Endodermal cell (in vitro differentiated cells): ENCODE measurements at places on chromosomes 2 and 18.

DNA sequence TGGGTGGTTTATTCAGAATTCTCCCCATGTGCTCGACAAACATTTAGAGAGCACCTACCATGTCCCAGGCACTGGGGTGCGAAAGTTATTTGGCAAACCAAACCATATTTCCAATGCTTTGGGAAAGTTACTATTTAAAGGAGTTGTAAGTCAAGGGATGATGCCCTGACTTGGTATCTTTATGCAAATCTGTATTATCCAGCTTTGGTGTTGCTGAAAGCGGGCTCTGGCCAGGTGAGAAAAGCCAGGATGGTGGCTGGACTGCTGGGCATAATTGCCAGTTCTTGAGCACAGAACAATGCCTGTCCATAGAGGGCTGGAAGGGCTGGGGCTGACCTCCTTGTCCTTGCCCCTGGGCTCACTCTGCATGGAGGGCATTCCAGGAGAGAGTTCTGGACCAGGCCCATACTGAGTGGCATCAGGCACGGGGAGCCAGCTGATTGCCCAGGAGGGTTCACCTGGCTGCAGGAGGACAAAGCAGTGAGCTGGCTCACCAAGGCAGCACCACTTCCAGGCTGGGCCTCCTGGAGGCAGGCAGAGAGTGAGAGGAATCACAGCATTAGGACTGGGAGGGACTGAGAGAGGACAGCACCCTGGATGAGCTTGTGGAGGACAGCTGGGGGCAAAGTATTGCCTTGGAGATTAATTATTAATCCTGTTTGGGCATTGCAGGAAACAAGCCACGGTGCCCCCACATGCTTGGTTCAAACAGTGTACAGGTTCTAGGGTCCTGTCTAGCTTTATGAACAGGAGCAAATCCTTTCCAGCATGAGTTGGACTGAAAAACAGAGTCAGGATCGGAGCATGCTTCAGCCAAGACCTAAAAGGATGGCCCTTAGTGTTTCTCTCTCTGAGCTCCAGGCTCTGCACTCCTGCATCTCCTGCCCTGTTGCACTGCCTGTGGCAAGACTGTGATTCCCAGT lies 7.1 kb downstream of the KHK start:
- H3K27ac ChIP-seq: no peak overlapping the region
- no peaks in the 10 kb centered on the region for H3K36me3 ChIP-seq
- H3K4me1 ChIP-seq: peaks cover 5% of the 10 kb centered on the region
- DNase-seq: no peak

GRCh38 chr18:77119101-77119850 lies 13.3 kb downstream of the MBP start:
- peak; percentile 41 for DNase-seq
- H3K4me3 ChIP-seq: no peak overlapping the region
- H3K4me1 ChIP-seq: peaks cover 14% of the 10 kb centered on the region
- H3K27me3 ChIP-seq: no peaks in the 10 kb centered on the region
- H3K36me3 ChIP-seq: no peaks in the 10 kb centered on the region
- H3K27ac ChIP-seq: no peak overlapping the region

GRCh38 chr18:26689226-26689879 lies 141.0 kb upstream of the KCTD1 start:
- H3K36me3 ChIP-seq: no peaks in the 10 kb centered on the region
- H3K4me3 ChIP-seq: no peak overlapping the region
- no peak for DNase-seq
- peaks cover 12% of the 10 kb centered on the region for H3K4me1 ChIP-seq

DNA sequence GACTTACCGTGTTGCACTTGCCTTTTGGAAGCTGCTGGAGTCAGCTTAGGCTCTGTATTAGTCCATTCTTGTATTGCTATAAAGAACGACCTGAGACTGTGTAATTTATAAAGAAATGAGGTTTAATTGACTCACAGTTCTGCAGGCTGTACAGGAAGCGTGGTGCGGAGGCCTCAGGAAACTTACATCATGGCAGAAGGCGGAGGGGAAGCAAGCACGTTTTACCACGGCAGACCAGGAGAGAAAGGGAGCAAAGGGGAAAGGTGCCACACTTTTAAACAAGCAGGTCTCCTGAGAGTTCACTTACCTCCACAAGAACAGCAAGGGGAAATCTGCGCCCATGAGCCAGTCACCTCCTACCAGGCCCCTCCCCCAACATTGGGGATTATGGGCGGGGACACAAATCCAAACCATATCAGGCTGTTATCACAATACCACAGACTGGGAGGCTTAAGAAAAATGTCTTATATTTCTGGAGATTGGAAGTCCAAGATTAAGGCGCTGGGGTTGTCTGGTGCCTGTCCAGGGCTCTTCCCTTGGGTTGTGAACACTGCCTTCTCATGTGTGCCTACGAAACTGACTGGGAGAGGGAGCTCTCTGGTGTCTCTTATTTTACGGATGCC lies 3.6 kb upstream of the D2HGDH start:
- H3K4me3 ChIP-seq: no peak overlapping the region
- H3K27me3 ChIP-seq: no peaks in the 10 kb centered on the region
- no peak for DNase-seq
- no peaks in the 10 kb centered on the region for H3K4me1 ChIP-seq
- H3K36me3 ChIP-seq: no peaks in the 10 kb centered on the region

DNA sequence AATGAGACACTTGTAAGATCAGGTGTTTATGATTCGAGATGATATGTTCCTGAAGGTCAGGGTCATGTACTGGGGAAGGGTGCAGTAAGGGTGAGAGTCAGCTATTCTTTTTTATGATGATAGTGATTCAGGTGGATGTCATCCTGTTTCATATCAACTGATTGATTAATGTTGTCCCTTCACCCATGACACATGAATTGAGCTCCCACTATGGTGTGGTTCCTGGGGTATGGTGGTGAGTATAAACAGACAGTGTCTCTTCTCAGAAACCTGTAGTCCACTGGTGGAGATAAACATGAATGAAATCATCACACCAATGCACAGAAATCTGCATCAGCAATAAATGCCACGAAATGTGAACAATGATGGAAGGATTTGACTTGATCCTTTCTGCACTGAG lies 37.4 kb upstream of the PAX8 start:
- peaks cover 74% of the 10 kb centered on the region for H3K27me3 ChIP-seq
- no peak overlapping the region for H3K4me3 ChIP-seq
- no peaks in the 10 kb centered on the region for H3K4me1 ChIP-seq
- no peak for DNase-seq
- no peak overlapping the region for H3K27ac ChIP-seq
- H3K36me3 ChIP-seq: no peaks in the 10 kb centered on the region

- H3K4me3 ChIP-seq: no peak overlapping the region
- H3K36me3 ChIP-seq: no peaks in the 10 kb centered on the region
- H3K27ac ChIP-seq: no peak overlapping the region
- H3K4me1 ChIP-seq: no peaks in the 10 kb centered on the region
- H3K27me3 ChIP-seq: no peaks in the 10 kb centered on the region
Observed at GRCh38 chr2:216787851-216788540, 71.9 kb downstream of the TNP1 start.

GRCh38 chr2:7648221-7648795 lies 731.1 kb downstream of the RNF144A start:
- no peak overlapping the region for H3K4me3 ChIP-seq
- H3K36me3 ChIP-seq: no peaks in the 10 kb centered on the region
- no peak overlapping the region for H3K27ac ChIP-seq
- no peak for DNase-seq
- no peaks in the 10 kb centered on the region for H3K27me3 ChIP-seq
- no peaks in the 10 kb centered on the region for H3K4me1 ChIP-seq

DNA sequence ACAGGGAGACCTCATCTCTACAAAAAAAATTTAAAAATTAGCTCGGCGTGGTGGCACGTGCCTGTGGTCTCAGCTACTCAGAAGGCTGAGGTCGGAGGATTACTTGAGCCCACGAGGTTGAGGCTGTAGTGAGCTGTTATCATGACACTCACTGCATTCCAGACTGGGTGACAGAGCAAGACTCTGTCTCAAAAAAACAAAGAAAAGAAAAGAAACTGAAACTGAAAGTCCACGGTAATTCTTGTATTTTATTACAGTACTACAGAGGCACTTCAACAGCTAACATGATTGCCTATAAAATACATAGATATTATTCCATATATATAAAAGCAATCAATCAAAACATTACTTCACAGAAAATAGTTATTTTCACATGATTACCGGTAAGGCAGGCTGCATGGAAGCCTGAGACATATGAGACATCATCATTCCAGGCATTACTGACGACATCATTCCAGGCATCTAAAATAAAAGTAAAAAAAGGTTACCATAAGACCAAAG lies 23.1 kb downstream of the PRPF40A start:
- no peaks in the 10 kb centered on the region for H3K4me1 ChIP-seq
- no peak for DNase-seq
- no peak overlapping the region for H3K4me3 ChIP-seq
- no peaks in the 10 kb centered on the region for H3K27me3 ChIP-seq
- H3K36me3 ChIP-seq: peaks cover 86% of the 10 kb centered on the region

DNA sequence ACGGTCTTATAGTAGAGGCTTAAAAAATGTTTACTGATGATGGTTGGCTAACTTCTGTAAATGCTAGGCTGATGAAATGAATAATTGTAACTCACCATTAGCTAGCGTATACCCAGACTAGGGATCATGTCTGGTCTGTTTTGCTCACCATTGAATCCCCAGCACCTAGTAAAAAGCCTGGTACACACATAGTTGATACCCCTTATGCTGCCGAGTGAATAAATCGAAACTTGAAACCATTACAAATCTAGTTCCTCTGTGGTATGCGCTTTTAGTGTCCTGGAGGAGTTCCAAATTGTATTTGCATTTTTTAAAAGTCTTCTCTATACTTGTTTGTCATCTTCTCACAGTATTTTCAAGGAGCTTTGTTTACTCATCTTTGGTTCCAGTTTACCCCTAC lies 1.3 kb downstream of the TAF1B start:
- no peak for DNase-seq
- peak overlapping the region; percentile 92 for H3K4me3 ChIP-seq
- no peak overlapping the region for H3K27ac ChIP-seq
- peaks cover 40% of the 10 kb centered on the region for H3K36me3 ChIP-seq
- H3K4me1 ChIP-seq: peaks cover 4% of the 10 kb centered on the region
- no peaks in the 10 kb centered on the region for H3K27me3 ChIP-seq

DNA sequence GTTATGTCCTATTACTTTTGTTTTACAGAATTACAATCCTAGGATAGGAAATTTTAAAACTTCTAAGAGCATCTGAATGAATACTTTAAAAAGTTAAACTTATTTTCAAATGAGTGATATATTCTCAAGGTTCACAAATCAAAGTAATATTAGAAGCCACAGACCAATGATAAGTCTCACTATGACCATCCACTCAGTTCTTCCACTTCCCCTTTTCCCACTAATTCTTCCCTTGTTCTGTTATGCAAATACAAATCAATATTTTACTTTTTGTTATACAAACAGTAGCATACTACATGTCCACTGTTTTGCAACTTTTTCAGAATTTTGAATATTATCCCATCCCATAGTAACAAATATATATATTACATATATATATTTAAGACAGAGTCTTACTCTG lies 20.2 kb downstream of the USP37 start:
- DNase-seq: no peak
- no peak overlapping the region for H3K4me3 ChIP-seq
- no peaks in the 10 kb centered on the region for H3K4me1 ChIP-seq
- peaks cover 74% of the 10 kb centered on the region for H3K36me3 ChIP-seq
- no peaks in the 10 kb centered on the region for H3K27me3 ChIP-seq

DNA sequence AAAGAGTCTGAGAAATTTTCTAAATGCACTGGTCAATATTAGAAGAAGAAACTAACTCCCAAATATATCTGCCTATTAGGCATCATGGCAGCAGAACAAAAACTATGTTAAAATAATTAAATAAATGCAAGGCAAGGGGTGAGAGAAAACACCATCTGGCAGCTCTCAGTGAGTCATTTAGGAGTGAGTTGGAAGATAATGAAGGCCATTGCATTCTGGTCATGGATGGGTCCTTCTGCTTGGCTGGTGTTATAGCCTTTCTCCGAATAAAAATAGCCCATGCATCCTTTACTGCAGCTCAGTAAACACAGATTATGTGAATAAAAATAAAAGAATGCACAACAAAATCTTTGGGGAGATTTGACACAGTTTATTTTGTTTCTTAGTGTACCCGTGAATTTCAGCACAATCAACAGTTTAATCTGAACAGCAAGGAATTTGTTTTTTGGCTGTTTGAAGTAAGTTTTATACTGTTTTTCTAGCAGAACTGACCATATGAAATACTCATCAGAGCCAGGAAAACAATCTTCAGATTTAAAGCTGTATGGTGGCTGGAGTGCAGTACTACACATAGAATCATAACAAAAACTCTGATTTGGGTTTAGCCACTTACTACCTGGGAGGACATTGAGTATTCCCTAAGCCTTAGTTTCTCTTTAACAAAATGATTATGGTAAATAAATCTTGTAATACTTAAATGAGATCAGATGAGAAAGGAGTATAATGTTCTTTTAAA lies 225.1 kb upstream of the ITGA4 start:
- no peak overlapping the region for H3K27ac ChIP-seq
- H3K4me1 ChIP-seq: peaks cover 2% of the 10 kb centered on the region
- no peaks in the 10 kb centered on the region for H3K36me3 ChIP-seq
- H3K4me3 ChIP-seq: no peak overlapping the region

- H3K36me3 ChIP-seq: no peaks in the 10 kb centered on the region
- H3K4me3 ChIP-seq: no peak overlapping the region
- H3K27ac ChIP-seq: no peak overlapping the region
- no peaks in the 10 kb centered on the region for H3K4me1 ChIP-seq
- no peaks in the 10 kb centered on the region for H3K27me3 ChIP-seq
Observed at GRCh38 chr2:7803515-7803914, 878.3 kb upstream of the ID2 start.

DNA sequence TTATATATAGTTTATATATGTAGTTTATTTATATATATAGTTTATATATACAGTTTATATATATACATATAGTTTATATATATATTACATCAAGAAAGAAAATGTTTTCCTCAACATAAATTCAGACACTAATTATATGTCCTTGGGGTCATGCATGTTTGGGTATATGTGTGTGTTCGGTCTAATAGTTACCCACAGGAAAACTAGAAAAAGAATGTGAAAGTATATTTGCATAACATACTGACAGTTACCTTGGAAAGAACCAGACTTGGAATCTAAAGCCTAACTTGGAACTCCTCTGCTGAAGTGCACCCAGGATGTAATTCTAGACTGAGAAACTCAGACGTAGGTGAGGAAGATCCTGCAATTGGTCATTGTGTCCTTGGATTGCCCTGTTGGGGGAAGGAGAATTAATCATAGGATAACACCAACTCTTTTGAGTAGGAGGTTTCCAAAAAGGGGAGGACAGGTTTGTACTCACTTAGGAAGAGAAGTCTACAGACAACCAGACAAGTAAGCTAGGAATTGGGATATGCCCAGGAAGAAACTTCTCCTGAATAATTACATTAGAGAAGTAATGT lies 8.9 kb upstream of the SLC25A12 start:
- H3K27me3 ChIP-seq: no peaks in the 10 kb centered on the region
- no peaks in the 10 kb centered on the region for H3K36me3 ChIP-seq
- H3K4me1 ChIP-seq: no peaks in the 10 kb centered on the region
- H3K27ac ChIP-seq: no peak overlapping the region
- no peak overlapping the region for H3K4me3 ChIP-seq
- DNase-seq: no peak

- H3K4me1 ChIP-seq: peaks cover 24% of the 10 kb centered on the region
- H3K27me3 ChIP-seq: no peaks in the 10 kb centered on the region
- H3K27ac ChIP-seq: no peak overlapping the region
- DNase-seq: no peak
Observed at GRCh38 chr2:152407806-152408205, 72.8 kb downstream of the FMNL2 start.
